ENCODE measurements at places on chromosomes 11 and 22.

- no peak for DNase-seq
These were observed 489.2 kb upstream of the CNTN5 start for GRCh38 chr11:98531576-98531975.

DNA sequence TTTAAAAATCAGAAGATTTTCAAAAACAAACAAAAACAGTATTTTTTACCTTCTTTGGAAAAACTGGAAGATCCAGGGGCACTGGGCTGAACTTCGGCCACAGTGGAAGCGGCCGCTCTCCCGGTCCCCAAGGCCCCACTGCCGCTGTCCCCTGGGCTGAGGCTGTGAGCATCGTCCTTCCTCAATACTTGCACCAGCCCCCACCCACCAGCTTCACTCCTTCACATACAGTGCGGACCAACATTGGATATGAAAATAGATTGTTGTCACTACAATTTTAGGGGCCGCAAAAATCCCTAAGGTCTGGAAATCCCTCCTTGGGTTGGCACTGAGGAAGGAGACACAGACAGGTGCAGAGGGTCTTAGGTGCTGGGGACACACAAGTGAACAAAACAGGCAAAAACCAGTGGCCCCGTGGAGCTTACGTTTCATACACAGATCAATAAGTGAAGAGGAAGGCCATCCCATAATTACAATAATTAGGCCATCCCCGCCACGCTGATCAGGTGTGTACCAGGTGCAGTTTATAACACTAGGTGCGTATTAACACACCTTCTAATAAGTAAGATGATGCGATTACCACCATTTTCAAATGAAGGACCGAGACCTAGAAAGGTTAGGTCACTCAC is 28.2 kb upstream of the SLC22A12 start:
- no peak for DNase-seq

DNA sequence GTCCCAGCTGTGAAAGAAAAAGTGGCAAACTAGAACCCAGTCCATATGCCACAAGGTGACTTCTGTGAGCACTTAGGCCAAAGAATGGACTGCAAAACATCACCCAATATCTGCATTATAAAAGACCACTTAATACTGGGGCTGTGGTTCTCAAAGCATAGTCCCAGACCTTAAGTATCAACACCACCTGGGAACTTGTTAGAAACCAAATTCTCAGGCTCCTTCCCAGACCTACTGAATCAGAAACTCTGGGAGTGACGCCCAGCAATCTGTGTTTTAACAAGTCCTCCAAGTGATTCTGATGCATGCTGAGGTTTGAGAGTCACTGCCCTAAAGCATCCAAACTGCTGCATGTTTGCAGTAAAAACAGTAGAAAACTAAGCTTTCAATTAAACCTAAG is 81.3 kb downstream of the SERGEF start:
- no peak for DNase-seq

GRCh38 chr11:83046621-83047172 is 25.0 kb downstream of the RAB30 start:
- DNase-seq, result no peak

GRCh38 chr11:128181088-128181480 is 406.3 kb downstream of the ETS1 start:
- DNase-seq, result no peak

DNA sequence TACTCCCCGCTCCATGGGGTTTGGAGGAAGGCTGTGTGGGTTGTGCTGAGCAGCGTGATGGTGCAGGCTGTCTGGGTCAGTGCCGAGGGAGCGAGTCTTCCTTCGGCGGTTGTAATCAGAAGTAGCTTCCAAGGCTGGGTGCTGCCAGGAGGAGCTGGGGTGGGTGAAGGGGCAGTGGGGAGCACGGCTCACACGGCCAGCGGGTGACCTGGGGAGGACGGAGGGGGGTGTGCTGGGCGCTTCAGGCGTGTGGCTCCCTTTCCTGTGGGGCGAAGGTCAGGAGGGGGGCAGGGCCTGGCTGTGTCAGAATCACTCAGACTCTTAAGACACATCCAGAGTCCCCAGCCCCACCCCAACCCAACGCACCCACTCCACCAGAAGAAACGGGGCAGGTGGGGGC is 60.2 kb downstream of the LRP5 start:
- DNase-seq, result no peak

GRCh38 chr22:19039796-19040280 is 82.4 kb downstream of the DGCR2 start:
- no peak for DNase-seq

- no peak for DNase-seq
These were observed 370.2 kb downstream of the AASDHPPT start for GRCh38 chr11:106447631-106448191.

DNA sequence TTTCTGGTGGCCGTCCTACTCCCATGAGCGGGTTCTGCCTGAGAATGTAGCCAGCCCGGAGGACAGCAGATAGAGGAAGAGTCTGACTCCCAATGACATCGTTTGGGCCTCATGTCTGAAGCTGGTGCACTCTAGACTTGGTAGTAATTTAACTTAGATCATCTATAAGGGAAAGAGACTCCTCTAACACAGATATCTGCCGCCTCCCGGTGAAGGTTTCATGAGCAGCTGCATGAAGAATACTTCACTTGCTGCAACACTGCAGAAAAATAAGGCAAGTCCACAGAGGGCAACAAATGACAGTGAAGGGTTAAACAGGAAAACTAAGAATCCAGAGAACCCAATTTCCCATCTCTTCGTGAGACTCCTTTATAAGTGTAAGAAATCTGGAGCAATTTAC is 5.9 kb upstream of the ARL2 start:
- no peak for DNase-seq

- DNase-seq, result no peak
These were observed 1006.8 kb upstream of the CCDC90B start for GRCh38 chr11:84292955-84293354.

GRCh38 chr22:48250937-48251530 is 1488.6 kb downstream of the TBC1D22A start:
- DNase-seq, result no peak

- no peak for DNase-seq
These were observed 203.8 kb downstream of the CASP12 start for GRCh38 chr11:104694259-104695064.

- DNase-seq, result no peak
These were observed 65.3 kb downstream of the ARFGAP2 start for GRCh38 chr11:47111318-47111804.

- no peak for DNase-seq
These were observed 3.6 kb upstream of the VPS37C start for GRCh38 chr11:61164606-61165424.

DNA sequence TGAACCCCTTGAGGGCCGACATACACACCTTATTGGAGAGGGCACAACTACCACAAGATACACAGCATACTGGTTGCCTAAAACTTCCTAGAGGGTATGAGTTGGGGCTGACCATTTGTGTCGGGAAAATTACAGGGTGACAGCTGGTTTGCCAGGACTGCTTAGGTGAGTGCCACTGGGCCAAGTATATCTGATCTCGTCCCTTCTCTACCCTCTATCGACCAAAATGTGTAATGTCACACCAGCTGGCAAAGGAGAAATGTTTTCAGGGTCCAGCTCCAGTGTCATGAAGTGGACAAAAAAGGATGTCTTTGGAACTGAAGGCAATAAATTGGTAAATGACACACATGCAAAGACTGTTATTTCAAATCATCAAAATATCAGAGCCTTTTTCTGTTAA is 126.1 kb downstream of the PGR start:
- no peak for DNase-seq

DNA sequence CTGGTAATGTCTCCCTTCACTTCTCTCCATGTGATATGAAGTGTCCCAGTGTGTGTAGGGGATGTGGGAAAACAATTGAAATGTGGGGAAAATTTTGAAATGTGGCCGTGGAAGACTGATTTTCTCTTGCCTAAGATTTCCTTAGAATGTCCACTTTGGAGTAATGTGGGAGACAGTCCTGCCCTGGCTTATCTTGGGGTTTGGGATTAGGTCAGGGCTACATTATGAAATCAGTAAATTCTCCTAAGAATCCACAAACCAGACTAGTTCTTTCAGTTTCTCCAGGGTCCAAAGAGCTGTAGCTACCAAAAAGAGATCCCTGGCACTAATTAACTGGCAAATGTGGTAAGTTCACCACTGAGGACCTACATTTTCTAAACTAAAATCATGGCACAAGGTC is 22.8 kb downstream of the YPEL4 start:
- DNase-seq, result no peak

DNA sequence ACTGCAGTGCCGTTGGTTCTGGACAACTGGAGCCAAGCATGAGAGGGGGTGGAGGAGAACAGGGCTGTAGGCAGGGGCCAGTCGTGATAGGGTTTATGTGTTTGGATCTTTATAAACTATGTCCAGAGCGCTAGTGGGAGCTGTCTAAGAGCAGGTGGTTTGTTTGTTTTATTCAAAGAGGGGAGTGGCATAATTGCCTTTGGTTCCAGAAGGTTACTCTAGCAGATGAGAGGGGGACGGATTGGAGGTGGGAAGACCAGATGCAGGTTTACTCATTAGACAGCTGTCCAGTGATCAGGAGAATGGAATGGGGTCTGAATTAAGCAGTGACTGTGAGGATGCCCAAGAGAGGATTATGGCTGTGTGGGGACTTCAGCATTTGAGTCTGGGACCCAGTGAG is 109.3 kb upstream of the TBCEL start:
- DNase-seq, result no peak

DNA sequence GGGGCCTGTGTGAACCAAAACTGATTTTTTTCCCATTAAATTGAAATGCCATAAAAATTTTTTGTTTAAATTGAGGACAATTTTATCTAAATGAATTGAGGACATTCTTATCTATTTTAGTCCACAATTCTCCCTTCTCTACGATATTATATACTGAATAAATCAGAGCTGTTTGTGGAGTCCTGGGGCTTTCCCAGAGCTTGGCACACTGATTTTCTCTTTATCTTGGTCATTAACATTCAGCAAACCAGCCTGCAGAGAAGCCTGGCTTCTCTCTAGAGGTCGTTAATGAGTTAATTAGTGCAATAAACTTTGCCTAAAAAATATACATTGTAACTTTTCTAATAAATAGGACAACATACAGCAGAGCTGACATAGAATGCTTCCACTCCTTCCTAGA is 615.7 kb downstream of the NELL1 start:
- no peak for DNase-seq

DNA sequence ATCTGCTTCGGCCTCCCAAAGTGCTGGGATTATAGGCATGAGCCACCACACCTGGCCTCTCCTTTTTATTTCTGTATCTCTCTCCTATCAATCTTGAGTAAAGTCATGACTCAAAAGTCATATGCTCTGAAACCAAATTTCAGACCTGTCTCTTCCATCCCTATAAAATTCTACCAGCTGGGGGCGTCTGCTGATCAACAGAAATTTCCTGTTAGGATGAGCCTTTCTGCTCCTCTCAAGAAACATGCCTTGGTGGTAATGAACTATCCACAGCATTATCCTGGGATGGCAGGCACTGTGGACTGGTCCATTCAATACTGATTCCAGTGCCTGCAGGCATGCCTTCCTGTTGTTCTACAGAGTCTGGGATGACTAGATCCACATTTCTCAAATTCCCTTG is 472.6 kb downstream of the NELL1 start:
- DNase-seq, result no peak

DNA sequence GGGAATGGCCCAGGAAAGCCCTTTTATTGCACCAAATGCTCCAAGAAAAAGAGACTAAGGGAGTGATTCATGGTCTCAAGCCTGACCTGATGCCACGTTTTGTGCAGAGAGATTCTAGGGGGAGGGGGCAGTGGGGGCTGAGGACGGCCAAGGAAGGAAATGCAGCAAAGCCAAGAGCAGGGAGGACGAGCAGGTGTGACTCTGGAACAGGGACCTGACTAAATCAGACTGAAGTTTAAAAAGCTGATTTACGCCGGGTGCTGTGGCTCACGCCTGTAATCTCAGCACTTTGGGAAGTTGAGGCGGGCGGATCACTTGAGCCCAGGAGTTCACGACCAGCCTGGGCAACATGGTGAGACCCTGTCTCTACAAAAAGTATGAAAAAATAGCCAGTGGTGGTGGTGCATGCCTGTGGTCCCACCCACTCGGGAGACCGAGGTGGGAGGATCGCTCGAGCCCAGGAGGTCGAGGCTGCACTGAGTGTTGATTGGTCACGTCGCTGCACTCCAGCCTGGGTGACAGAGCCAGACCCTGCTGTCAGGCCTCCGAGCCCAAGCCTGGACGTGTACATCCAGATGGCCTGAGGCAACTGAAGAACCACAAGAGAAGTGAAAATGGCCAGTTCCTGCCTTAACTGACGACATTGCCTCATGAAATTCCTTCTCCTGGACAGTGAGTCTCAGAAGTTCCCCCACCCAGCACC is 10.8 kb upstream of the IFITM3 start:
- DNase-seq, result no peak

DNA sequence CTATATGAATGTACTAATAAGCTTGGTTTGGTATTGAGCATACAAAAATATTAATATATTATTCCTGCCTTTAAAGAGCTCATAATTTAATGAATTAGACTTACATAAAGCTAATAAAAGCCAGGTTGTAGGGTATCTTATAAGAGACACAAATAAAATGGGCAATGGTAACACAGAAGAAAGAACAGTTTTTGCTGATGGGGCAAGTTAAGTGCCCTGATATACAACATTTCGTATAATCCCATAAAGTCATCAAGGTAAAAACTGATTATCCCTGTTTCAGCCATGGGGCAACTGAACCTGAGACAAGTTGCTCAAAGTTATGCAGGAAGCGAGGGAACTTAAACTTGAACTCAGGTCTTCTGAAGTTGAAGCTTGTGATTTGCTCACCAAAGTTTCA is 48.9 kb upstream of the ARHGAP20 start:
- no peak for DNase-seq

DNA sequence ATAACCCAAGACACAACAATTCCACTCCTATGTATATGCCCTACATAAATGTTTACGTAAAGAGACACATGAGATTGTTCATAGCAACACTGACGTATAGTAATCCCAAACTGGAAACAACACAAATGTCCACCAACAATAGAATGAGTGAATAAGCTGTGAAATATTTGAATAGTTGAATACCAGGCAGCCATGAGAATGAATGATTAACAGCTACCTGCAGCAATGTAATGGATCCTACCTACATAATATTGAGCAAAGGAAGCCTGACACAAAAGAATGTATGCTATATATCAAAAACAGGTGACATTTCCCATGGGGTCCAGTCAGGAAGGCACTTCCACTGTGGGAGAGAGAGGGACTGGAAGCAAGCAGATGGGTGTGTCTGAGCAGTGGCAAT is 92.8 kb upstream of the LINC01488 start:
- no peak for DNase-seq

DNA sequence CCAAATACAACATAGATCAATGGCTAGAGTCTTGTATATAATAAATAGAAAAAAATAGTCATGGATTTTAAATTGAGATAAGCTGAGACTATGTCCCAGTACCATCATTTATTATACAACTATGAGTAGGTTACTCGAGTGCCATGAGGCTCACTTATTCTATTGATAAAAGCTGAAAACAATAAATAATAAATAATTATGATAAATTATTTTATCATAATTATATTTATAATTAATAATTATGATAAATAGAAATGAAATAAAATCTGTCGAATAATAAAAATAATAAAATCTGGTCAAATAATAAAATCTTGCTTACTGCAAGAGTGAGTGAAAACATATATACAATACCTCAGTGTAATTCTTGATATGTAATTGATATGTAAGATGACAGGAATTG is 801.4 kb downstream of the FAM181B start:
- no peak for DNase-seq

Data from activated T-helper 1 cell treated with Interleukin-2 at 50 U/mL for 16 hours (primary cell).